ENCODE measurements at places on chromosomes 16 and 17. TPM values are rescaled to one million over a fixed set of nuclear protein-coding genes. Genes with fewer than 3 reads are reported as not detected.

- no peak for DNase-seq
Observed at GRCh38 chr17:38918129-38918913, 7.1 kb upstream of the LASP1NB start.

The STX4 gene
- 32.8 TPM for polyA plus RNA-seq

GRCh38 chr16:83403761-83404160, 404.0 kb upstream of the HSBP1 start:
- no peak for DNase-seq

- no peak for DNase-seq
Observed at GRCh38 chr17:76530095-76530723, 7.3 kb downstream of the CYGB start.

The TBC1D26 gene
- not detected for polyA plus RNA-seq

DNA sequence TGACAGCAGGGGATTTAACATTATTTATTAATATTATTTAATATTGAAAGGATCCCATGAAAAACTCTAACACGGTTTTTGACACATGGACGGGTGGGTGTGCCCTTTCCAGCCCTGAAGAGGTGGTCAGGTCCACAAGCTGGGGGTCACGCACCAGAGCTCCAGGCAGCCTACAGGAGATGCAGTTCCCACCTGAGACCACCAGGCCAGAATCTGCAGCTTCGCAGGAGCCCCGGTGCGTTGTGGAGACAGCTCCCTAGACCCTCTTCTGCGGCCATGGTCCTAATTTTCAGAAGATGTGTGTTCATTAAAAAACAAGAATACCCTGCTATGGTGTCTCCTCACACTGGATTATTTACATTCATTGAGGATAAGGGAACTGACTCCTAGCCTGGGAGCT, 331.1 kb downstream of the C16orf95 start:
- no peak for DNase-seq

GRCh38 chr16:49739381-49739780, 116.5 kb downstream of the ZNF423 start:
- no peak for DNase-seq

The CCL16 gene
- 0.20 TPM for polyA plus RNA-seq

DNA sequence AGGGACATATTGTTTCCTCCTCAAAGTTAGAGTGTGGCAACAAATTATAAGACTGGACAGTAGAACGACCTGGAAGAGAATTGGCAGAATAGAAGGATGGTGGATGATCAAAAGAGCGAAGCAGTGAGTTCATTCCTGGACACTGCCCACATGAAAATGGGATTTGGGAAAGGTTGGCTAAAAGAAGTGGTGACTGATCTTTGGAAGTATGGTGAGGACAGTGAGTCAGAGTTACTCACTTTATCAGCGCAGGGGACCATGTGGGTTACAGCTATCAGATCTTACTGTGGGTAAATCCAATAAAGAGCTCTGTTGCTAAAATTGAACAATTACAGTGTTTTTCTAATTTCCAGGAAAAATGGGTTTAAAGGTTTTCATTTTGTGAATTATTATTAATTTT, 2.7 kb upstream of the TANC2 start:
- no peak for DNase-seq

GRCh38 chr17:14712611-14713021, 411.7 kb downstream of the HS3ST3B1 start:
- no peak for DNase-seq

The PSMD12 gene
- polyA plus RNA-seq, result 42.9 TPM

DNA sequence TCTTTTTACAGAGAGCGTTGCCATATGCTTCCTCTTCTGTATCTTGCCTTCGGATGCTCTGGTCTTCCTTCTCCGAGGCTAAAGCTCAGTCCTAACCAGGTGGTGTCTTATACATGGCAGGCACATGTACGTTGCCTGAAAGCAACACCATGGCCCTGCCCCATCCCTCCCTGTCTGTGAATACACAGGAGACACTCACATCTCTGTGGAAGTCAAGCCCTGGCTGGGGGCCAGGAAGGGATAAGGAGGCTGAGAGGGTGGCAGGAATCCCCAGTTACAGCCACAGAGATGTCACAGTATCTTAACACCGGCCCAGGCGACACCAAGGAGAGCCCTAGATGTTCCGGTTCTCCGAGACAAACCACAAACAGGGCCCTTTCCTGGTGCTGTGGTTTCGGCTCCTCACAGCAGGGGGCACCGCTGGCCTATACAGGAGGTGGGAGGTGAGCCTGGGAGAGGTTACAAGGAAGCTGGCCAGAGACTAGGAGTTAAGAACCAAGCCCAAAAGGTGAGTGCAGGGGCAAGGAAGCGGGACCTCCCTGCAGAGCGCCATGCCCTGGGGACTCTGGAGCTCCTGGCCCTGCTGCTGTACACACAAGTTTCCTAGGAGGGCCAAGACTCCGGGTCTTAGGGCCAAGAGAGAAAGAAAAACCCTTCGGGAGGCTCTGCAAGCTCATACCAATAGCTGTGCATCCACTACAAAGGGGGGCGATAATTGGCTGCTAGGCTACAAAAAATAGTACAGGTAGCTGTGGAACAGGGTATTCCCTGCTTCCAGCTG, 41.7 kb downstream of the SRL start:
- no peak for DNase-seq

The PIPOX gene
- 9.5 TPM for polyA plus RNA-seq

The TP53TG3 gene
- not detected for polyA plus RNA-seq

- DNase-seq, result no peak
Observed at GRCh38 chr17:12624211-12624610, 41.5 kb upstream of the MYOCD start.

DNA sequence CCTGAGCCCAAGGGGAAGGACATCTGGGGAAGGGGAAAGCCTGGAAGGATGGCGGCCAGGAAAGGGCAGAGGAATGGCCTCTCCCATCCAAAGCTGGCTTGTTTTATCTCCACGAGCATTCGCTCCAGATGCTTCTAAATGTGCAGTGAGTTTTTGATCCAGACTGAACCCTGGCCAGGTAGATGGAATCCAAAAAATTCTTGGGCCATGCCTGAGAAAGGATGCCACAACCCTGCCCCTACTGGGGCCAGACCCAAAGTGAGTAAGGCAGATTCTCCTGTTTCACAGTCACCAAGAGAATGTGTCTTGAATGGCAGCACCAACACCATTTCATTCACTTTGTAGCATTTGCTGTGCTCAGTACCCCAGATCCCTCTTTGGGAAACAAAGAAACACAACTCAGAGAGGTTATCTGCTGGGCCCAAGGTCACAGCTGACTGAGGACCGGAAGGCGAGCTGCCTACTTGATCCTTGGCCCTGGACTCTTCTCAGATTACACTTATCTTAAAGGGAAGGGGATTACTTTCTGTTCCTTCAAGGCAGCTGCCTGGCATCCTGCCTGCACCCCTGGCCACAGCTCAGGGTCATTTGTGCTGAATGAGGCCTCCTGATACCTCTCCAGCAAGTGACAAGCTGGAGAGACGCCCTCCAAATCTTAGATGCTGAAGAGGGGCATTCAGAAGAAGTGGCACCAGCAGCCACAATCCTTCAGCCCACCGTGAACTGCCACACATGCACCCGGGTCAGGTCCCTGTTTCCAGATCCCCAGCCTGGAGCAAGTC, 3.6 kb downstream of the LRRC75A start:
- no peak for DNase-seq

- no peak for DNase-seq
Observed at GRCh38 chr16:52963855-52964242, 88.8 kb downstream of the CHD9NB start.

DNA sequence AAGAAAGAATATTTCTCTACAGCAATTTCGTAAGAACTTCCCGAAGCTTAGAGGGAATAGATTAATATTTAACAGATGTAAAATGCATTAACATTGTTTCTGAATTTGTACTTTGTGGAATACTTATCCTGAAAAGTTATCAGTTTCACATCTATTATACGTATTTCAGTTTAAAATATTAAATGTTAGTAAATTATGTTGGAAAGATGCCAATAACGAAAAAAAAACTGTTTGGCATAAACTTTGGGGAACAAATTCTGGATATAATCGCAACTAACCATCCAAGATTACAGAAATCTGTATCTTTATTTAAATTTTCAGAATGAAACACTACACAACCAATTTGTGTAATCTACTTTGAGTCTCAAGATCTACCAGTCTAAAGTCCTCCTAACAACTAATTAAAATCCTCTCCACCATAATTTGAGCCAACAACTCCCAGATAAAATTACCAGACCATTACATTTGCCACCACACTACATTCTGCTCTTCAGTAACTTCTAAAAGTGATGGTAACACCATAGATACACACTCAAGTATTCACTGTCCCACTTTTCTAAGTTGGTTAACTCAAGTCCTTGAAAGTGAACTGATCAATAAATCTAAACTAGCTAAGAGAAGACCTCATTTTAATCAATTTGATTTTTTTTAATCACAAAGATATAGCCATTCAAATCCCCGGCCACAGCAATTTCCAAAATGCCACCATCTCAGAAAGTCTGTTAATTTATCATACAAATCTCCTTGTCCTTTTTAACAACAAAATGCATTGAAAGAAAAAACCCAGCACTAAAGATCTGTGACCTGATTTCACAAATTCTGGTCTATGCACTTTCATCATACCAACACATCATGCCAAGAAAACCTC, 2.0 kb downstream of the SIAH1 start:
- DNase-seq, result no peak

GRCh38 chr16:79287424-79287917, 313.1 kb downstream of the MAF start:
- DNase-seq, result no peak

DNA sequence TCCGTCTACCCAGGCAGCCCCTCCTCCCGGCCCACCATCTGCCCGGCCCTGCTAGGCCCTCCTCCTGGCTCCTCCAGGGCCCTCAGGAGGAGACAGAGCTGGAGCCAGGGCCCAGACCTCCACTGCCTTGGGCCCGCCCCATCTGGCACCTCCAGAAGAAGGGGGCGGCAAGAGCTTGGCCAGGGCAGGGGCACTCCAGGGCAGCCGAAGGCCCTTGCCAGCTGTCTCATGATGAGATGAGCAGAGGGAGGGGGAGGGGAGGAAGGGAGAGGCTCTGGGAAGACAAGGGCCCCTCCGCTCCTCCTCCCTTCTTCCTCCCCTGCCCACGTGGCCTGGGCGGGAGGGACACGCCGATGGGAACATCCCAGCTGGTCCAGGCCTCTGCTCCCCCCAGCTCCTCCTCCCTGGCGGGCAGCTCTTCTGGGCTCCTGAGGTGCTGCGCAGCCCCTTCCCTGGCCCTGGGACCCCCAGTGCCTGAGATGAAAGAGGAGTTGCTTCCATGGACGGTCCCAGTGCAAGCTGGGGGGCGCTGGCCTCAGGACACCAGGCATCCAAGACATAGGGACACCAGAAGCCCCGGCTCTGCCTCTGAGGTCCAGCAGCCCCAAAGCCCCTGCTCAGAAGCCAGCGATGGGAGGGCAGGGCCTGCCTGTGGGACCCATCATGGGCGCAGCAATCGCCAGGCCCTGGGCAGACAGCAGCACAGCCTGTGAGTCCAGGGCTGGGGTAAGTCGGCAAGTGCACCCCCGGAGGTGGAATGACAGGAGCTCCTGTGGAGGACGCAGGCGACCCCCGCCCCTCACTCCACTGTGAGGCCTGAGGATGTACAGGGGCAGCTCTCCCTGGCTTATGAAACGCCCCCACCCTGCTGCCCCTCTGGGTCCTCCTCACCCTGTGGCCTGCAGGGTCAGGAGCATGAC, 23.6 kb upstream of the ENPP7 start:
- DNase-seq, result no peak

The NPIPA7 gene
- polyA plus RNA-seq, result 28.1 TPM

- DNase-seq, result no peak
Observed at GRCh38 chr17:1727876-1728630, 3.5 kb downstream of the WDR81 start.

DNA sequence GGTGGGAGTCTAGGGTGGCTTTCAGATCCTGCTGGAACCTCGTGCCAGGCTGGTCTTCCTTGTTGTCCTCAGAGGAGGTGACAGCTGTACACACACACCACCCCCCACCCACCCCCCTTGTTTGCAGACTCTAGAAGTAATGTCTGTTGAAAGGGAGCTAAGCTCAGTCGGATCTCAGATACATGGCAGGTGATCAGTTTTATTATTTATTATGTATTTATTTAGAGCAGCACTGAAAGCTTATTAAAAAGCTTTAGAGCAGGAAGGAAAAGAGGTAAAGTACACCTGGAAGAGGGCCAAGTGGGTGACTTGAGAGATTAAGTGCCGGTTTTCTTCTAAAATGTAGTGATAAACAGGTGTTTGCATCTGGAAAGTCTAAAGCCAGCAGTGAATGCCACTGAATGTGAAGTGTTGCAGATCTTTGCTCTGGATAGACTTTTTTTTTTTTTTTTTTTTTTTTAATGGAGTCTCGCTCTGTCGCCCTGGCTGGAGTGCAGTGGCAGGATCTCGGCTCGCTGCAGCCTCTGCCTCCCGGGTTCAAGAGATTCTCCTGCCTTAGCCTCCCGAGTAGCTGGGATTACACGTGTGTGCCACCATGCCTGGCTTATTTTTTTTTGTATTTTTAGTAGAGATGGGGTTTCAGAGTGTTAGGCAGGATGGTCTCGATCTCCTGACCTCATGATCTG, 40.2 kb downstream of the FOXK2 start:
- DNase-seq, result no peak

- no peak for DNase-seq
Observed at GRCh38 chr17:71593078-71593477, 527.7 kb upstream of the SOX9 start.

DNA sequence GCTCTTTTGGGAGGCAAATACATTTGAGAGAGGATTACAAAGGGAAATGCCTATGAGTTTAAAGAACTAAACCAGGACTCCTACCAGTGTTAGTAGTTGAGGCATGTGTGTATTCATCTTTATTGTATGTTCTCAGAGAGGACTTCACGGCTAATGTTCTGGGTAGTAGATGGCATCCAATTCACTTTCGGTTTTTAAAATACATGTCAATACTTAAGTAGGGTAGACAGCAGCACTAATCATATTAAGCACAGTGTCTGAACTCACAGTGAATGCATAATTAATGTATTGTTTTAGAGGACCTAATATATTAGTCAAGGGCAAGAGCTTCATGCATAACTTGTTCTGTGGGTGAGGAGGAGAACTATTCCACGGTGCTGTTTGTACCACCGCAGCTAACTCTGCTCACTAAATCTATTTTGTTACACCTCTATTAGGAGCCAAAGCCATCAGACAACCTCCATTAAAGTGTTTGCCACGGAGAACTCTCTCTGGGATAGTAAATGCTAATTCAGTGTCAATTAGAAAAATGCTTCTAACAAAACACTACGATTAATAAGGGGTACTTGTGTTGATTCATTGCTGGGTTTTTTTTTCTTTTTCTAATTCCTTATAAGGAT, 56.3 kb downstream of the COX10 start:
- no peak for DNase-seq

DNA sequence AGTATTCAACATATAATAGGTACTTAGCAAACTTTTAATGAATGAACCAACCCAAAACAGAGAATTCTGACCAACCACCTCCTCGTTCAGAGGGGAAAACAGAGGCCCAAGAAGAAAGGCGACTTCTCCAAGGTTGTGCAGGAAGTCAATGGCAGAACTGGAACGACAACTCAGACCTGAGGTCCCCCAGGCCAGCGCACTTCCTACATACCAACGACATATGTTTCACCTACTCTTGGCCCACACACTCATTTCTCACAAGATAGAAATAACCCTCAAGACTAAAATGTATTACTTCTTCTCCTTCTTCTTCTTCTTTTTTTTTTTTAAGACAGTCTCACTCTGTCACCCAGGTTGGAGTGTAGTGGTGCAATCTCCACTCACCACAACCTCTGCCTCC, 14.4 kb downstream of the CHCT1 start:
- DNase-seq, result no peak

Measured in renal cortex interstitium (tissue), 15 donors.